ENCODE measurements at places on chromosomes 7 and 10.
A peak's percentile ranks its signal among the peaks of the same experiment; 100 is the strongest.

DNA sequence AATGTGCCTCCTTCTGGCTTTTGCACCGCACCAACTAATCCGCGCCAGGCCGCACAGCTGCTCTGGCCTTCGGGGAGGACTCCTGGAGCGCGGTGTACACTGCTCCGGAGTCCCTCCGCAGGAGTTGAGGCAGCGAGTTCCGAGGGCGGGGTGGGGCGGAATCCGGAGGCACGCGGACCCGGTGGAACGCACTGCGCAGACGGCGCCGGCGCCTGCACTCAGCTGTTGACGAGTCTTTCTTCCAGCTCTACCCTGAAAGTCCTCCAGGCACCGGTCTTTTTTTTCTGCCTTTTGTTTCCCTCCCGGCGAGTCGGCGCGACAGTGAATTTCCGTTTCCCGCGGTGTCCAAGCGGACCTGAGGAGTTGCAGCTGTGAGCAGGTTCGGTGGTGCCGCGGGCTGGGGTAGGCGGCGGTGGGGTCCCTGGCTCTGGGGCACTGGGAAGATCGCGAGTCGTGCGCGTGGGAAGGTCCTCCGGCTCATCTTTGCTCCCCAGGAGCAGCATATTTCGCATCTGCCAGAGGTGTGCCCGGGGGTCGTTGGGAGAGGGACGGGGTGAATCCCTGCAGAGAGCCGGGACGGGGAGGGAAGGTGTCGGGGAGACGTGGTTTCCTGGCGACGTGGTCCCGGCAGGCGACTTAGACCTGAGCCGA is 44.1 kb downstream of the SFTPD start:
- DNase-seq: peak; percentile 36

GRCh38 chr10:86317949-86318725 is 48.5 kb downstream of the GRID1 start:
- no peak for DNase-seq

GRCh38 chr7:117347480-117347879 is 24.6 kb upstream of the WNT2 start:
- no peak for DNase-seq

GRCh38 chr7:11410656-11411644 is 421.0 kb downstream of the THSD7A start:
- no peak for DNase-seq

- no peak for DNase-seq
These were observed at the start of gene KCNIP2 for GRCh38 chr10:101843032-101844021. Gene KCNIP2, minus strand, starts transcription at chr10:101843800. Its CDS starts 232 bp downstream, at chr10:101843568.

GRCh38 chr7:25025218-25025671 is 45.3 kb upstream of the OSBPL3 start:
- DNase-seq: peak; percentile 95

DNA sequence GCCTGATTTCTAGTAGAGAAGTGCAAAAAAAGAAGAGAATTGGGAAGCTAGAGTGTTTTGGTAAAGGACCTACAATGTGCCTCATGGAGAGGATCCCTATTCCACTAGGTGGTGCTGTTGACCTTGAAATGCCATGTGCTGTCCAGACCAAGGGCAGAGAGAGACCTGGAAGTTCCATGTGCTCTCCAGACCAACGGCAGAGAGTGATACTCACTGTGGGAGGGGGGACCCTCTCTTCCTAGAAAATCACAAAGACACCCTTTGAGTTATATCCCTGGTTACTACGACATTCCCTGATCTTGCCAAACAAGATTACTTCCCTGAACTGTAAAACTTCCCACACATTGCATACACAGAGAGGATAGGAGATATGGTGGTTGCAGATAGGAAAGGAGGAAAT is 212.7 kb upstream of the ZNF804B start:
- peak; percentile 7 for DNase-seq

DNA sequence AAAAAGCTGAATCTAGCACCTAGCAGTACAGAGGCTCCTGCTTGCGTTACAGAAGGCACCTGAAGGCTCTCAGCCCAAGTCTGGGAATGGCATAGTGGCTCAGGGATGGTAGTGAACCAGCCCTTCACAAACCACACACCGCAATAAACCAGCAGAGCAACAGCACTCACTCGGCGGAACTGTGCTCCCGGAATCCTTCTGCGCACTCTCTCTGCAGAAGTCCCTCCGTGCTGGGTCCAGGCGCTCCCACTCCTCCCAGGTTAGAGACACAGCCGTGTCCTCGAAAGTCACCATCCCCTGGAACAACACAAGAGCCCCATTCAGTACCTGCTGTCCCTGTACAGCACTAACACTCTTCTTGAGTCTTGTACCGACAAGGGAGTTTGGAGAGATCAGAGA is 1.5 kb downstream of the ZNF394 start:
- no peak for DNase-seq

- no peak for DNase-seq
These were observed 576.3 kb downstream of the GFRA1 start for GRCh38 chr10:115696747-115697146.

DNA sequence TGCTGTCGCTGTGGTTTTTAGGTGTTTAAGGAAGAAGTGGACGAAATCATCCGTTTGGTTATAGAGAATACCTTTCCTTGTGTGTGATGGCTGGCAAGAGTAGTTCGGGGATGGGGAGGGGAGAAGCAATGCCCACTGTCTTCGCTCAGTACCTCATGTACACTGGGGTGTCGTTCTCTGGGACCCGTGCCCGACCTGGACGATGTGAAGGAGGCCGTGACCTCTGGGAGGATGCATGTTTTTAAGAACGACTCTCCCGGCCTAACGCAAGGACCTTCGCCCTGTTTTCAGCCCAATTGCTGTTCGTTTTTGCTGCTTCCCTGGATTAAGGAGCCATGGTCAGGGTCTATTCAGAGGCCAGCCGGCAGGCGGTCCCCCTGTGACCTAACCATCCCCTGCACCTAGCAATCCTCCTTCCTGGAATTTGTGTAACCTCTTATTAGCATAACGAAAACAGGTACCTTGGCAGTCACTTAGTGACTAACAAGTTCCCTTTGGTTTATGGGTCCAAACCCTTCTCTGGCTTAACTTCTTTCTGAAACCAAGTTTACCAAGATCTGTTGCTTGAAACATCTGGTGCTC is 1.3 kb downstream of the NFE2L3 start:
- DNase-seq: peak; percentile 43

DNA sequence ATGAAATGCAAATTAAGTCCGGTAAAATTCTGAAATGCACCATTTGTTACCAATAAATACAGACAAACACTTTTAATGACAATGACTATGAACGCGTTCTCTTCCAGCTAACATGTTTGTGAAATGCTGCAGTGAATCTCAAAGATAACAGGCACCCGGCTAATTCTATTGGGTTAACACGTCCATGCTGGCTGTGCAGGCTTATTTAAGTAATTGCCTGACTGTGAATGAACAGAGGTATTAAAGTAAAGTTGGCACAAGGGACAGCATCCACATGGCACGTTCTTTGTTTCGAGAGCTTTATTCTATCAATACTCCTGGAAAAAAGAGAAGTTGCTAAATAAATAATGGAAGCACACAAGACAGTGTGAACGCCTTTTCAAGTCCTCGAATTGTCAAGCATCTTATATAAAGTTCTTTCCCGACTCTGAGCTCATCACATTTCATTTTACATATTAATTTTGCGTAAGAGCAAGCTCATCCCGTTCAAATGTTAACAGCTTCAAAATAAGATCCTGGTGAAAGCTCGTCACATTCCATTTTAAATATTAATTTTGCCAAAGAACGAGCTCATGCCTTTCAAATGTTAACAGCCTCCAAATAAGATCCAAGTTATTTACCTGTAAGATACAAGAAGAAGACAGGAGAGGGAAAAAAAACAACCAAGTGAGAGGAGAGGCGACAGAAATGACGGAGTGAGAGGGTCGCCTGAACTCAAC is 111.3 kb upstream of the RHEB start:
- no peak for DNase-seq

GRCh38 chr10:98316170-98316569 is 48.2 kb upstream of the LOXL4 start:
- no peak for DNase-seq

GRCh38 chr10:59279476-59279875 is 82.9 kb downstream of the FAM13C start:
- no peak for DNase-seq

- DNase-seq: no peak
These were observed 5.7 kb downstream of the LDB3 start for GRCh38 chr10:86673827-86674581.

Measured in renal cortical epithelial cell (primary cell).